ENCODE measurements at places on chromosomes 12 and 14.

DNA sequence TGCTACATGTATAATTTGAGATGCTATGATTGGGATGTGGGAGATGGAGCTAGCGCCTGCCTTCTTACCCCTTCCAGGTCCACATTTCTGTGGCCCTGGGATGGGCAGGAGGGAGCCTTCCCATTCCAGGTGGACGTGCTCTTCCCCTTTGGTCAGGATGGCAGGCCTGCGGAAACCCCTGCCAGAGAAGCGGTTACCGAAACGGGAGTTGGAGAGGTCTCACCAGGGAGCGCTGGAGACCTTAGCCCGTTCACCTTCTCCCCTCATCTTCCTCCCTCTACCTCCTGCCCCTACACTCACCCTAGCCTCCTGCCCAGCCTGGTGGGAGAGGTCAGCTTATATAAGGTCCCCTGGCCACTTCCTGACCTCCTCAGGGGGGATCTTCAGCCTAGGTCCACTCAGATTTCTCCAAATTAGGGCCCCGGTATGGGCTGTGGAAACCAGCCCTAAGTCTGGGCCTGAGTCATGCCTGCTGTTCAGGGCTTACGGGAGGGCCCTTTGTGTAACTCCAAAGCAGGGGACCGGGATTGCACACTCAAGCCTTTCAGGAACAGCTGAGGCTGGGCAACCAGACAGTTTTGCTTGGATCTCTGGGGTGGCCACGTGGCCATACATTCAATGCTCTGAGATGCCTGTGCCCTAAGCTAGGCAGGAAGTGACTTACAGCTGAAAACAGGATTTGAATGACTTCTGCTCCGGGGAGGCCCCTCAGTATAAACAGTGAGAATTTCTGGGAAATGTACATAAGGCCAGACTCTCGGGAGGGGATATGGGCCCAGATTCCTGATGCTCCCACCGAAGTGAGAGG is 10.2 kb upstream of the MEG3 start:
- DNase-seq, result no peak
- no peaks in the 10 kb centered on the region for H3K36me3 ChIP-seq
- H3K27me3 ChIP-seq, result no peaks in the 10 kb centered on the region

GRCh38 chr12:99282086-99282485 is 365.5 kb upstream of the GARIN6 start:
- no peak overlapping the region for H3K4me3 ChIP-seq
- no peaks in the 10 kb centered on the region for H3K36me3 ChIP-seq
- H3K27me3 ChIP-seq, result no peaks in the 10 kb centered on the region

- H3K27ac ChIP-seq, result no peak overlapping the region
- no peaks in the 10 kb centered on the region for H3K4me1 ChIP-seq
These were observed 554.3 kb upstream of the MIS18BP1 start for GRCh38 chr14:45807178-45807899.

DNA sequence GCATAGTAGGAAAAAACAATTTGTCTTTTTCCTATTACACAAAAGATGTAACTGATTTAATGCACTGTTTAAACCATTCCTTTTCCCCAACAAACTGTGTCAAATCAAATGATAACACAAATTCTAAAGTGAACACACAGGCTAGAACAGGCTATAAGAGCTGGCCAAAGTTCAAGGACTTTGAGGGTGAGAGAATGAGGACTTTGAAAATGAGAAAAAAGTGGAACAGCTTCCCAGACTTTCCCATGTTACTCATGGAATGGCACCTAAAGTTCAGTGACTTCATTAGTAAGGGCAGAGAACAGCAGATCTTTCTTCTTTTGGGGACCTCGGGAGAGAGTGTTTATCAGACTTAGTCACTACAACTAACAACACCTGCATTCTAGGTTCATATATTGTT is 22.6 kb downstream of the TMEM253 start:
- H3K4me1 ChIP-seq, result peaks cover 4% of the 10 kb centered on the region
- H3K27ac ChIP-seq, result no peak overlapping the region
- no peak for DNase-seq
- no peak overlapping the region for H3K4me3 ChIP-seq
- H3K27me3 ChIP-seq, result peaks cover 20% of the 10 kb centered on the region

DNA sequence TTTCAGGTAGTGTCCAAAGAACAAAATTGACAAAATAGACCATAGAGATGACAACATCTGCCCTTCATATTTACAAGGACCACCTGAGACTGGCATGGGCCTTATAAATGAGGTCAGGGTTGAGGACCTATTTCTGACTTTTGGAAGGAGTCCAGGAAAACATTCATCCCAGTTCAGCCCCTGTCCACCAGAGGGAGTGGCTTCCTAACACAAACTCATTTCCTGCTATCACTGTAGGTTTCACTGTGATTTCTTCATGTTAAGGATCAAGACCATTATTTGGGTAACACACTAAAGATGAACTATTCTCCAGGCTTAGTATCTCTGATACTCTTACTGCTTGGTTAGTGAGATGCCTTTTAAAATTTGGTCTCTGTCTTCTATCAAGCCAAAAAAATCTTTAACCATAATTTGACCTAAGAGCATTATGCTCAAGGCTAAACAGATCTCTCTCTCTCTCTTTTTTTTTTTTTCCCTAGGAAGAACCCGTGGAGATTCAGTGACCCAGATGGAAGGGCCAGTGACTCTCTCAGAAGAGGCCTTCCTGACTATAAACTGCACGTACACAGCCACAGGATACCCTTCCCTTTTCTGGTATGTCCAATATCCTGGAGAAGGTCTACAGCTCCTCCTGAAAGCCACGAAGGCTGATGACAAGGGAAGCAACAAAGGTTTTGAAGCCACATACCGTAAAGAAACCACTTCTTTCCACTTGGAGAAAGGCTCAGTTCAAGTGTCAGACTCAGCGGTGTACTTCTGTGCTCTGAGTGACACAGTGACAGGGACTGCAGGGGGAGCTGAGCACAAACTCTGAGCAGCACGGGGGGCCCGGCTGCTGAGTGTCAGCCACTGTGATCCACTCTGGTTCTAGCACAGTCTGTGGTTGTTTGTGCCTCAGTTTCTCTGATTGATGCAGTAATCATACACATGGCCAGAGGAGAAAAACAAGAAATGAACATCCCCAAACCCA is 267.6 kb upstream of the OR4E1 start:
- H3K4me3 ChIP-seq, result peak overlapping the region; percentile 82
- peak overlapping the region; percentile 79 for H3K27ac ChIP-seq
- H3K27me3 ChIP-seq, result peaks cover 49% of the 10 kb centered on the region
- DNase-seq, result no peak

- H3K36me3 ChIP-seq, result peaks cover 29% of the 10 kb centered on the region
- no peak overlapping the region for H3K4me3 ChIP-seq
- no peak for DNase-seq
- no peaks in the 10 kb centered on the region for H3K27me3 ChIP-seq
- H3K27ac ChIP-seq, result no peak overlapping the region
- H3K4me1 ChIP-seq, result peaks cover 25% of the 10 kb centered on the region
These were observed 10.7 kb downstream of the PCNX4 start for GRCh38 chr14:60102389-60102788.

DNA sequence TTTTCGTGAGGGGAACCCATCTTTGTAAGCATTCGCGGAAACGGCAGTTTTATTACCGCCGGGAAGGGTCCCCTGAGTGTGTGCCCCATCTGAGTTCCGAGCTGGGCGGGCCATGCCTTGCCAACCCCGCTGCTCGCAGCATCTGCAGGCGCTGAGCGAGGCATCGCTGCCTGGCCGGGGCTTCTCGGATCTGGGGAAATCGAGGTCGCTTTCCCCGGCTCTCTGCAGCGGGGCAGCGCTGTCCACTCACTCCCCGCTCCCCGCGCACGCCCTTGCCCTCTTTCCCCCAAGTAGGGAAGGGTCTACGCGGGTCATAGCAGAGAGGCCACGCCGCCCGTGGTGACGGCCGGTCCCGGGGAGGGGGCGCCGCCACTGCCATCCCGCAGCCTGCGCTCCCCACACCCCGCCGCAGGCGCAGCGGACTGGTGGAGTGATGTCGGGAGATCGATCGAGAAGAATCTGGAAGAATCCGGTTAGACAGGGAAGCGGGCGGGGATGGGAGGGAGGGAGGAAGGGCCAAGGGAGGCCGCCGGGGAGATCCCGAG is 507 bp upstream of the FKBP4 start:
- H3K4me3 ChIP-seq, result peak overlapping the region; percentile 71
- peaks cover 15% of the 10 kb centered on the region for H3K4me1 ChIP-seq
- DNase-seq, result peak; percentile 14

- no peak for DNase-seq
- H3K27ac ChIP-seq, result no peak overlapping the region
- peaks cover 13% of the 10 kb centered on the region for H3K4me1 ChIP-seq
- no peaks in the 10 kb centered on the region for H3K36me3 ChIP-seq
These were observed 29.8 kb upstream of the CDKN3 start for GRCh38 chr14:54366736-54367735.

GRCh38 chr14:83085725-83086124 is 1552.1 kb upstream of the SEL1L start:
- no peak overlapping the region for H3K4me3 ChIP-seq
- no peaks in the 10 kb centered on the region for H3K36me3 ChIP-seq
- no peak overlapping the region for H3K27ac ChIP-seq
- no peaks in the 10 kb centered on the region for H3K4me1 ChIP-seq
- DNase-seq, result no peak

DNA sequence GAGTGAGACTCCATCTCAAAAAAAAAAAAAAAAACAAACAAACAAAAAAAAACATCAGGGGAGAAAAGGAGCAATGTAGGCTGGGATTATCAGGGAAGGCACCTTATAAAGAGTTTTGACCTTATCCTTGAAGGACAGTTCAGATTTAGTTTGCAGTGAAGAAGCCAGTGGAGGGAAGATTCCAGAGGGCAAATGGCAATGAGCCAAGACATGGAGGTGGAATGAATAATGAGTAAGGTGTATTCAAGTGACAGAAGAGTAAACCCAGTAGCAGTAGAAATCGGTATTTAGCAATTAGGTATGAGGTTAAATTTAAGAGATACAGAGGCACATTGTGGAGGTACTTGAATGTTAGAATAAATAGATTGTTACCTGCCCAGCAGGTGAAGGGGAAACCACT is 2.2 kb upstream of the DUSP16 start:
- DNase-seq, result no peak
- H3K27ac ChIP-seq, result no peak overlapping the region
- H3K4me1 ChIP-seq, result peaks cover 16% of the 10 kb centered on the region
- H3K27me3 ChIP-seq, result no peaks in the 10 kb centered on the region
- no peaks in the 10 kb centered on the region for H3K36me3 ChIP-seq
- H3K4me3 ChIP-seq, result no peak overlapping the region

DNA sequence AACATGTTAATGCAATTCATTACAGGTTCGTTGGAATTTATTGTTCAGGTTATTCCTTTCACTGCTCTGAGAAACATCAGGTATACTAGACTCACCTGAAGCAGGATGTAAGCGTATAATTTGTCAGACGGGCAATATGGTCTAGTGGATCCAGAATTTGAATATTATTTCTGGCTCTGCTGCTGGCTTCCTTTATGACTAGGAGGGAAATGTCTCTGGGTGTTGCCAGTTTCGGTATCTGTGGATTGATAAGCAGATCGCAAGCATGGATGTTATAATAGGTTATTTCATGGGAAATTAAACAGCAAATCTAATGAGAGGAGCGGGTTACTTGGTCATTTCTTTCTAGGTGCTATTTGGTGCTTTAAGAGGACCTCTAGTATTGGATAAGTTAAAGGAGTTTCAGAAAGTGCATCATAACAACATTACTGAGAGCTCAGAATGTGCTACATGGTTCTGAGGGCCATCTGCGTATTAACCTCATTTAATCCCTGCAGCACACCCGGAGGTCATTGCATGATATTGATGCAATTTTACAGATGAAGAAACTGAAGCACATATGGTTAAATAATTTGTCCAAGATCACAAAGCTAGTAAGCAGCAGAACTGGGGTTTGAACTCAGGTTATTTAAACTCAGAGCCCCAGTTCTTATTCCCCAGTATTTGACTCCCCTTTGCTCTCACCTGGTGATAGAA is 47.3 kb upstream of the BCAT1 start:
- H3K27me3 ChIP-seq, result peaks cover 15% of the 10 kb centered on the region
- DNase-seq, result no peak
- no peaks in the 10 kb centered on the region for H3K36me3 ChIP-seq
- no peak overlapping the region for H3K27ac ChIP-seq

DNA sequence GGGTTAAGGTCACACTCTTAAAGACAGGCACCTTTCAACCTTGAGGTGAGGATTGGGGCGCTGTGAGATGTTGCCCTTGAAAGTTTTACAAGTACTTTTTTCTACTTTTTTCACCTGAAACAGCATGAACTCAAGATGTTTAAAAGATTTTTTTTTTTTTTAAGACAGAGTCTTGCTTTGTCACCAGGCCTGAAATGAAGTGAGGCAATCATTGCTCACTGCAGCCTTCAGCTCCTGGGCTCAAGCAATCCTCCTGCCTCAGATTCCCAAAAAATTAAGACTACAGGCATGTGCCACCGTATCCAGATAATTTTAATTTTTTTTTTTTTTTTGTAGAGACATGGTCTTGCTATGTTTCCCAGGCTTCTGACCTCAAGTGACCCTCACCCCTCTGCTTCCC is 243.9 kb downstream of the DIO2 start:
- H3K36me3 ChIP-seq, result no peaks in the 10 kb centered on the region
- no peak overlapping the region for H3K4me3 ChIP-seq
- no peaks in the 10 kb centered on the region for H3K27me3 ChIP-seq
- no peaks in the 10 kb centered on the region for H3K4me1 ChIP-seq

DNA sequence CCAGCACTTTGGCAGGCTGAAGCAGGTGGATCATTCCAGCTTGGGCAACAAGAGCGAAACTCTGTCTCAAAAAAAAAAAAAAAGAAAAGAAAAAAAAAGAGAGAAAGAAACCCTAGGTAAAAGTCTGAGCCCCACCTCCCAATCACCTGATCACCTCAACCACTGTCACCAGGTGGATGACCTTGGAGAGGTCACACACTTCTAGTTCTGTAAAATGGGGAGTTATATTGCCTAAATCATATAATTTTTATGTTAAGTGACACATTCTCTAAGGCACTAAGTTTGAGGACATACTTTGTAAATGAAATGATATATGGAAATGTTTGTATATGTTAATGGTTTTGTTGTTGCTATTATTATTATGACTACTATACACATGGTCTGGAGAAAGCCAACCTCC is 1.5 kb upstream of the ERBB3 start:
- peaks cover 35% of the 10 kb centered on the region for H3K27me3 ChIP-seq
- DNase-seq, result no peak
- H3K4me1 ChIP-seq, result peaks cover 9% of the 10 kb centered on the region
- no peaks in the 10 kb centered on the region for H3K36me3 ChIP-seq
- peak overlapping the region; percentile 80 for H3K4me3 ChIP-seq

DNA sequence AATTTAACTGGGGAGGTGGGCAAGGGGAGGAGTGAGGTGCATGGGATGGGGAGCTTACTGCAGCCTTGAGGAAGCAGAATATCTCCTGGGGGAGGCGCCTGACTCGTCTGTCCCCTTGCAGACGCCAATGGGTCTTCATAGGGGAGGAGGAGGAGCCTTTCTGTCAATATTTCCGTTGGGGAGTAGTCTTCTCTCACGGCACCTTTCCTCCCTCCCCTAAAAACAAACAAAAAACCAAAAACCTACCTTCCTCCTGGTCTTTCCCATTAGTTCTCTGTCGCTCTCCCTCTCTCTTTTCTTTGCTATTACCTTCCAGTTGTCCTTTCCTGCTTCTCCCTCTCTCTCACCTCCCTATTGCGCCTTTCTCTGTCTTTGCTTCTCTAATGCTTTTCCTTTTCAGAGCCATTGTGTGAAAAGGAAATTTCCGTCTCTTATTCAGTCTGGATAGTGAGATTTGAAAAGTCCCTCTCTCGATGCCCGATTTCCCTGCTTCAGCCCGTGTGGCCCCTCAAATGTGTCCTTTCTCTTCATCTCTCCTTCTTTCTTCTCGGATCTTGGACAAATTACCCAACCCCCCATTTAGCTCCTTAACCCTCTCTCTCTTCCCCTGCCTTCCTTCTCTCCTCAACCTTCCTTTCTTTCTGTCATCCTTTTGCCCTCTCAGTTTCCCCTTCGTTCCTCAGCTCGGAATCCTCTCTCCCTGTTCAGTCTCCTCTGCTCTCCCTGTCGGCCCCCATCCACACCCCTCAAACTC is 5.9 kb downstream of the GPR84 start:
- no peak overlapping the region for H3K4me3 ChIP-seq
- peak; percentile 44 for DNase-seq
- H3K4me1 ChIP-seq, result peaks cover 13% of the 10 kb centered on the region
- H3K27ac ChIP-seq, result no peak overlapping the region

Data from T-helper 2 cell treated with Interferon-gamma antibody and Interleukin-4, amounts not matched to agents 5 μg/mL and 100 μg/mL, for 36 hours (primary cell).